ENCODE measurements at places on chromosomes 11 and 22. TPM values are rescaled to one million over a fixed set of nuclear protein-coding genes. Genes with fewer than 3 reads are reported as not detected.
A peak's percentile ranks its signal among the peaks of the same experiment; 100 is the strongest.

DNA sequence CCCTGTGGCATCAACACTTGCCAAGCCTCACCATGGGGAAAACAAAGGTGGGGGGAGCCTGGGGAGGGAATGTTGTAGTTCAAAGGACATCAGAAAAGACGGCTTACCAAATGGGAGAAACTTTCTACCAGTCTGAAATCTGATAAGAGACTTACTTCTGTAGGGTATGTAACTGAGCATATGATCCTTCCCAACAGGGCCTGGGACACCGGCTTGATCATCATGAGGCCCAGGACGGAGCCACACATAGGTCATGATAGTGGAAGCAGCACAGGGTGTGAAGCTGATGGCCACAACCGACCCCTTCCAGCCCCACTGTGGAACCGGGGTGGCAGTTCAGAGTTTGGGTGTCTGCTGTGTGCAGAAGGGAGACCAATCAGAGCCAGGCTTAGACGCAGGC lies 51.1 kb downstream of the MICAL3 start:
- H3K36me3 ChIP-seq = no peaks in the 10 kb centered on the region
- H3K4me3 ChIP-seq = no peak overlapping the region
- no peaks in the 10 kb centered on the region for H3K27me3 ChIP-seq
- DNase-seq = no peak
- peak overlapping the region; percentile 27 for H3K27ac ChIP-seq

DNA sequence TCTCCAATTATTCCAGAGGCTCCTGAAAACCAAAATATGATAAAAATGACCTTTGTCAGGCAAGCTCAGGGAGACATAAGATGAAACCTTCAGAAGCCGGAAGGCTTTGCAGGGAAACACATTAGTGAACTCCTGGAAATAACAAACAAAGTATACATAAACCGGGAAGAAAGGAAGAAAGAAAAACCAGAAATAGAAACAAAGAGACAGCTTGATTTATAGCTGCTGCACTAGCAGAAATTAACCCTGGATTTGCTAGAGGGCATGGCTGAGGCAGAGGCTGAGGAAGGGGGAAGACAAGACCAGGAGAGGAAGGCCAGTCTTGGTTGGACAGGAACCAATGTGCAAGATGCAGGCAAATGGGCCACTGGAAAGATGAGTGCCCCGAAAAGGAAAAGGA lies 33.3 kb downstream of the SLC22A25 start:
- no peak overlapping the region for H3K27ac ChIP-seq
- H3K4me1 ChIP-seq = no peaks in the 10 kb centered on the region
- no peak overlapping the region for H3K4me3 ChIP-seq
- no peaks in the 10 kb centered on the region for H3K36me3 ChIP-seq
- DNase-seq = no peak

- H3K27ac ChIP-seq = no peak overlapping the region
- H3K36me3 ChIP-seq = peaks cover 8% of the 10 kb centered on the region
- H3K27me3 ChIP-seq = no peaks in the 10 kb centered on the region
- no peak for DNase-seq
These were observed 78.9 kb downstream of the PPFIBP2 start for GRCh38 chr11:7592711-7593110.

DNA sequence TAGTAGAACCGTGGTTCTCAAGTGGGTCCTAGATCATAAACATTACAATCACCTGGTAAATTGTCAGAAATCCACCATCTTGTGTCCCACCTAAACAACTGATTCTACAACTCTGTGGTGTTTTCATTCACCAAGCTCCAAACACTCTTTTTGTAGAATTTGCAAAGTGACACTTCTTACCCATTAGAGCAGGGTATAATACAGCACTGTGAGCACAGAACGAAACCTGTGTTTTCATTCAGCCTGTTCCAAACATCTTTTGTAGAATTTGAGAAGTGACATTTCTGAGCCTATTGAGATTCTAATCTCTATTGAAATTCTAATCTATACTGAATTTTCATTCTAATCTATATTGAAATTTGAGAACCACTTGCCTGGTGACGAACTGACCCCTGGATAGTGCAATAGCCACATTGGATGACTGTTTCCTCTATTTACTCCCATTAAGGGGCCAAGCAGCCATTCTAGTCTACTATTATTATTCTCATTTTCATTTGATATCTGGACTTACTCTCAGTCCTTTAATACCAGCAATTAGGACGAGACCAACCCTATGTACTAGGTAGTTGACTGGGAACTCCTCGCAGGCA lies 616.6 kb downstream of the LRRC4C start:
- no peaks in the 10 kb centered on the region for H3K36me3 ChIP-seq
- no peak for DNase-seq
- H3K4me3 ChIP-seq = no peak overlapping the region
- H3K27ac ChIP-seq = no peak overlapping the region

DNA sequence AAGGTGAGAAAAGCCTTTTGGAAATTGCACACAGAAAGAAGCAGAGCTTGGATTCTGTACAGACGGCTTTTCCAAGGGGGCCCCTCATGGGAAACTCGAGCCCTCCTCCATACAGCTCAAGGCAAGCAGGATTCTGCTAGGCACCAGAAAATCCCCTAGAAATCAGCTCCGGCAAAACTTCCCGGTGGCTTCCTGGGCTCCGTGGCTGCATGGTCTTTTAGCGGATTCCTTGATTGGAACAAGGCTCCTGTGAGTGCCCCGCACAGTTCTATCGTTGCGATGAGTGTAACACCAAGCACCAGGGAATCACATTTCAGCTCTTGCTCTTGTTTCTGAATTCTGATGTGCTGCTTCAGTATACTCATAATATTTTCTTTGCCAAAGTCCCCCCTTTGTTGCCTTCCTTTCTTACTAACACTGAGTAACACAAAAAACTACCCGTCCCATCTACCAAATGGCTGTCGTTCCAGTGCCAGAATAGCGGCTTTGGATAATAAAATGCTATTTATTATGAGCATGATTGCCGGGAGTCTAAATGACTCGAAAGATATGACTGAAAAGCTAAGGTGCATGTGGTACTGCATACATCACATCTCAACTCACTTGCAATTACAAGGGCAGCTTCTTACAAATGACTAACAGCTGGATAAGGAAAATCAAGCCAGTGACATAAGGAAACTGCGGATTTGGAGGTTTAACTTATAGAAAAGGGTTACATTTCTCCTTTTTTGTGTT lies 494.1 kb downstream of the DLG2 start:
- no peaks in the 10 kb centered on the region for H3K36me3 ChIP-seq
- H3K27ac ChIP-seq = no peak overlapping the region
- H3K4me3 ChIP-seq = no peak overlapping the region
- no peaks in the 10 kb centered on the region for H3K4me1 ChIP-seq
- H3K27me3 ChIP-seq = no peaks in the 10 kb centered on the region
- no peak for DNase-seq

Gene CDON
- total RNA-seq = 10.6 TPM
